ENCODE measurements at places on chromosomes 3 and 15.

DNA sequence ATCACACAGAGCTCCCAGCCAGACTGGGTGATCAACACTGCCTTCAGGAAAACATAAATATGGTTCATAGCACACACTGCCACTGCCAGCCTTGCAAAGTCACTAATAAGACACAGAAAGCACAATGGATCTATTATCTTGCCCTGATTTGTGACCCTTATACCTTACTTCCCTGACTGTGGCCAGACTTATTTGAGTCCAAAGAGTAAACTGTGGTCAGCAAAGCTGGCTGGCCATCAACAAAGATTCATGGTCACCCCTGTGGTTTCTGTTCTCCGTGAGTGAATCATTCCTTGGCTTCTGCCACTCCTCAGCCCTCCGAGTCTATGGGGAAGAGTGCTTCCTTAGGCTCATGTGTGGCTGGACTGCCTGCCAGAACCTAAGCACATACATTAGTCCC is 437.7 kb downstream of the RAP2B start:
- no peak for DNase-seq

GRCh38 chr3:36524560-36524959 is 144.3 kb downstream of the STAC start:
- DNase-seq, result no peak

- DNase-seq, result no peak
These were observed 23.8 kb downstream of the METTL6 start for GRCh38 chr3:15403495-15403894.

DNA sequence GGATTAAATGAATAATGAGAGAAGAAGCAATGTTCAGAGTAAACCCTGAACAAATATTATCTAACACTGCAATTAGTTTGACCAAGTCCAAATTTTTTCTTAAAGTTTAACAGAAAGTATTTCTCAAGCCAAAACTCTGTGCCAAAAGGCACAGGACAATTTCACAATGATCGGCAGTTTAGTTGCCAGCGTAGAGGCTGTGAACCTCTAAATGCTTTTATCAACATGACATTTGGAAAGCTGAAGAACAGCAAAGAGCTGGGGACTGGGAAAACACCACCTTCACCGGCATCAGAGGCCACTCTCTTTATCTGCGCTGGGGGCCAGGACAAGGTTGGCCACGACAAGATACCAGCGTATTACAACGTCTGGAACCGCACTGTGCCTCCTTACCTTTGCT is 125.6 kb downstream of the ADAMTS17 start:
- no peak for DNase-seq

Data from activated CD8-positive, alpha-beta memory T cell treated with anti-CD3 and anti-CD28 coated beads for 1 hour (primary cell).